HT-29 (cell line): ENCODE measurements at places on chromosomes 5 and 9.
A peak's percentile ranks its signal among the peaks of the same experiment; 100 is the strongest.

DNA sequence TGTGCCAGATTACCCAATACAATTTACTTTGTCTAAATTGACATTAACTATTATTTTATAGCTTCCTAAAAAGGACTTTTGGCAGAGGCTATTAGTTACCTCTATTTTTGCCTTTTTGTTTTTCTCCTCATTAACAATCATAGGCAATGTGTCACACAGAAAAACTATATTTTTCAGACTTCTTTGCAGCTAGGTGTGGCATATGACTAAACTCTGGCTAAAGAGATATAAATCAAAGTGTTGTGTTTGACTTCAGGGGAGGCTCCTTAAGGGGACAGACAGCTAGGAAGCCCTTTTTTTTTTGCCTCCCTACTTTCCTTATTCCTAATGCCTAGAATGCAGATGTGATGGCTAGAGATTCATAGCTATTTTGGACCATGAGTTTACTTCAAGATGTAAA is 19.7 kb upstream of the GCNT4 start:
- no peak for DNase-seq

DNA sequence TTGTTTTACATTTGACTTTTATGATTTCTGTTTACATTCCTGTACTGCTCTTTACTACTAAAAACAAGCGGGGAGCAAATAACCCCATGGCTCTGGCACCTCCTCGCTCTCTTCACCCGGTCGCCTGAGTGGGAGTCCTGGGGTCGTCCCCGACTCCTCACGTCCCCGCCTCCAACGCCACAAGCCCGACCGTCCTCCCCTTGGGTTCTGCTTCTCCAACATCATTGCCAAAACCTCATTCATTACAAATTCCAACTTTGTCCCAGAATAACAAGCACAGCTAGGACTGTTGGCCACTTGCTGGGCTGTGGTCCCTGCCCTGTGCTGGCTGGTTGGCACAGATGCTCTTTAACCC is 35.1 kb downstream of the MRPL36 start:
- DNase-seq: no peak

GRCh38 chr5:95958310-95959014 is 3.2 kb downstream of the ELL2 start:
- no peak for DNase-seq

GRCh38 chr5:156400231-156400986 is 73.4 kb downstream of the SGCD start:
- DNase-seq: no peak

DNA sequence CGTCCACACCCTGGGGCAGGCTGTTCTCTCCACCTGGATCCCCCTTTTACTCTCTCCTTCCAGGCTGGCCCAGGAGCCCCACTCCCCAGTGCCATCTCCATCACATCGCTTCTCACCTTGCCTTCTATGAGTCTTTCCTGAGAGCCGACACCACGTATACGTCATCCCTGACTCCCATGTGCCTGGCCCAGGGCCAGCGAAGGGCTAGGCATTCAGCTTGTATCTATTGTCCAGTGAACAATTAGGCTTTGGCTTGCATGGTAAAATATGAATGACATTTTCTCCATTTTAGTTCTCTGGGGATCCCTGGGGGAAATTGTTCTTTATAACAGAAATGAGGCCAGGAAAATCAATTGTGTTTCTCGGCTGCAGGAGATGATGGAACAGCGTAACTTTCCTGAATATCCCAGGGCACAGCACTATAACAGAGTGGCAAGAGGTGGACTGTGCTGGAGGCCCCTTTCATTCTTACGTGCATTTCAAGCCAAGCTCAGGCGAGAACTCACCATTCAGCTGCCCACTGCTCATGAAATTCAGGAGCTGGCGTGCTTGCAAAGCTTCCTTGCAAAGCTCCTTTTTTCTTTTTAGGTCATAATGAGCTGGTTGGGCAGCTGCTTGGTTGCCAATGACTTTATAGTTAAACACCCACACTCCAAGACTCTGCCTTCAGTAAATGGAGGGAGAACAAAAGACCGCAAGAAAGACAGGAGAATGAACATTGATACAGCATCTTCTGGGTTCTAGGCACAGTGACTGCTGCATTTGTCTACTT is 37.7 kb downstream of the NSG2 start:
- no peak for DNase-seq

- DNase-seq: no peak
These were observed 5.8 kb downstream of the ANXA6 start for GRCh38 chr5:151151793-151152192.

DNA sequence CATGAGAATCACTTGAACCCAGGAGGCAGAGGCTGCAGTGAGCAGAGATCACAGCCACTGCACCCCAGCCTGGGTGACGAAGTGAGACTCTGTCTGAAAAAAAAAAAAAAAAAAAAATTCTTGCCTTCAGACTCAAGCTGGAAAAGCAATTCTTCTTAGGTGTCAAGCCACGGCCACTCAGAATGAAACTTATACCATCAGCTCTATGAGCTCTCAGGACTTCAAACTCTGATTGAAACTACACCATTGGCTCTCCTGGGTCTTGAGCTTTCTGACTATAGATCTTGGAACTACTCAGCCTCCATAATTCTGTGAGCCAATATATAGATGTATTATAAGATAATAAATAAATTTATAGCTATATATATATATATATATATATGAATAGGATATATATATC is 12.9 kb upstream of the FGF10 start:
- DNase-seq: no peak

- DNase-seq: no peak
These were observed 264.2 kb downstream of the IRX2 start for GRCh38 chr5:2487152-2487763.

DNA sequence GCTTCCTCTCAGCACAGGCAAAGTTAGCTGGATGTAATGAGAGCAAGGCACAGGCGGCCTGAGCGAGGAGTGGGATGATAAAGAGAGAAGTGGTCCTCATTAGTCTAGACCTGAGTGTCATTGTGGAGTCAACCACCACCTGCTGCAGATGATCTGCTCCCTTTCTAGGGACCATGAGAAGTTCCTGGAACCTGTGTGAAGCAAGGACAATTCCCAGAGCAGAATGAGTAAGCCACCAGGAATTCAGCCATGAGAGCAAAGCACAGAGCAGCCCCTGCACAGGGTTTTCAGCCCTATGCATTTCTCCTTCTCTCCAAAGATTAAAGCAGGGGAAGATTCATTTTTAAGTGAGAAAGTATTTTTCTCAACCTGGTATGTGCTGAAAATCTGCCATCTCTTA is 146.8 kb upstream of the SPEF2 start:
- no peak for DNase-seq

GRCh38 chr5:28729067-28729466 is 1690.7 kb upstream of the CDH9 start:
- no peak for DNase-seq

DNA sequence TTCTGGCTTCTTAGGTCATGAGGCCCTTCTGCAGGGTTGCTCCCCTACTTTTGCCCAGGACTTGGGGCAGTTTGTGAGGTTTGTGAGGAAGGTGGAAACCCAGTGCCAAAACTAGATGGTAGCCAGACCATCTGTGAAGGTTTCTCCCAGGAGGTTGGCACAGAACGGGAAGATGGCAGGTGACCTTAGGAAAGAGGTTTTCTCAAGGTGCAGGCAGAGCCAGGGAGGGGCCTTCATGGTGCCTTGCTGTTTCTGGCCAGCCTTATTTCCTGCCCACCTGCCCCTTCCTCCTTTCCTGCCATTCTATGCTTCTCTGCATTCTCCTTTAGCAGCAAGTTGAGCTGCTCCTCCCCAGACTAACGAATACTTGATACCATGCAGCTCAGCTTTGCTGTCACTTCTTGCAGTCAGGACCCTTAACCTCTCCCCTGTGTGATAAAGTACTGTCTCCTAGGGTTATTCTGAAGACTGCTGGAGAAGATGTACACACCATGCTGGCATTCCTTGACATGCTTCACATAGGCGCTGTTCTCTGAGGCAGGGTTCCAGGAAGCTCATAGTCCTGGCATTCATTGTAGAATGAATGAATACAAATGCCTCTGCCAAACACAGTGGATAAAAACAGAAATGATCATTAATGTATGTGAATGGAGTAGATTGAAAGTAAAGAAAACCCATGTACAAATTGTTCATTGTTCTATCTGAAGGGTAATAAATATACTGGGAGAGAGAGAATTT is 154.3 kb downstream of the KDM4C start:
- no peak for DNase-seq

DNA sequence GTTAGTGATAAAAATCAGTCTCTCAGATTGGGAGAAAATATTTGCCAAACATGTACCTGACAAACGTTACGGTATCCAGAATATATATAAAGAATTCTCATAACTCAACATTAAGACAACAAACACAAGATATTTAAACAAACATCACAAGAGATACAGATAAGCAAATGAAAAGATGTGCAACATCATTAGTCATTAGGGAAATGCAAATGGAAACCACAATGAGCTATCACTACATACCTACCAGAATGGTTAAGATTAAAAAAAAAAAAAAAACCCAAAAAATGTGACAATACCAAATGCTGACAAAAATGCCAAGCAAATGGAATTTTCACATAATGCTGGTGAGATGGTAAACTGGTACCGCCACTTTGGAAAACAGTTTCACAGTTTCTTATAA is 15.4 kb downstream of the CERT1 start:
- no peak for DNase-seq

GRCh38 chr9:129199044-129199435 is 21.0 kb upstream of the IER5L start:
- no peak for DNase-seq

DNA sequence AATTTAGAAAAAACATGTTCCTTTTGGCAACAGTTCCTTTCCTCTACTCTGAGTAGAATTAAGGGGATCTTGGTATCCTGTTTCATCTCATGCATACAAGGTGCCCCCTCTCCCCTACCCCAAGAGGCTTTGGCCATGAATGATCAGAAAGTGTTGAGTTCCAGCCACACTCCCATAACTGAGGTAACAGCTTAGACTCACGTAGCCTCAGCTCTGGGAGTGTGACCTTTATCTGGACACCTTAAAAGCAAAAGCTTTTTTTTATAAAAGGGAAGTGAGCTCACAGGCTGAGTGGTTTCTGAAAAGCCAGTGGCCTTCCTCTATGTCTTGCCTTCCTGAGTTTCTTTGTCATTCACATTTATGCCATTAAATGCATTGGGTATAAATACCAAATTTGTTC is 900 bp upstream of the HAVCR2 start:
- DNase-seq: no peak

DNA sequence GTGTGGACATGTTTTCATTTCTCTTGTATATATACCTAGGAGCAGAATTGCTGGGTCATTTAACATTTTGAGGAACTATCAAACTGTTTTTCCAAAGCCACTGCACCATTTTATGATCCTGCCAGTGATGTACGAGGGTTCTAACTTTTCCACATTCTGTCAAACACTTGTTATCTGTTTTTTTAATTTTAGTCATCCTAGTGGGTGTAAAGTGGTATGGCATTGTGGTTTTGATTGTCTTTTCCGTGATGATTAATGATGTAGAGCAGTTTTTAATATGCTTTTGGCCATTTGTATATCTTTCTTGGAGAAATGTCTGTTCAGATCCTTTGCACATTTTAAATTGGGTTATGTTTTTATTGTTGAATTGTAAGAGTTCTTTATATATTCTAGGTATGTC is 107.0 kb downstream of the MELK start:
- no peak for DNase-seq

- no peak for DNase-seq
These were observed 25.1 kb upstream of the UBE2QL1 start for GRCh38 chr5:6423327-6424109.

GRCh38 chr5:120677481-120677880 is 213.4 kb downstream of the PRR16 start:
- no peak for DNase-seq

GRCh38 chr9:85871008-85871407 is 69.9 kb upstream of the NAA35 start:
- DNase-seq: no peak

GRCh38 chr5:138951986-138952735 is 77.0 kb upstream of the LRRTM2 start:
- DNase-seq: no peak

GRCh38 chr9:117121316-117121715 is 293.5 kb downstream of the ASTN2 start:
- DNase-seq: no peak

- no peak for DNase-seq
These were observed 92.1 kb downstream of the LMNB1 start for GRCh38 chr5:126869005-126869451.

GRCh38 chr9:131402738-131403492 is 9.0 kb downstream of the PRRC2B start:
- DNase-seq: peak; percentile 81

- DNase-seq: no peak
These were observed 234.8 kb downstream of the AUH start for GRCh38 chr9:91126761-91127445.

- no peak for DNase-seq
These were observed 30.4 kb downstream of the FBXO4 start for GRCh38 chr5:41955432-41956024.

DNA sequence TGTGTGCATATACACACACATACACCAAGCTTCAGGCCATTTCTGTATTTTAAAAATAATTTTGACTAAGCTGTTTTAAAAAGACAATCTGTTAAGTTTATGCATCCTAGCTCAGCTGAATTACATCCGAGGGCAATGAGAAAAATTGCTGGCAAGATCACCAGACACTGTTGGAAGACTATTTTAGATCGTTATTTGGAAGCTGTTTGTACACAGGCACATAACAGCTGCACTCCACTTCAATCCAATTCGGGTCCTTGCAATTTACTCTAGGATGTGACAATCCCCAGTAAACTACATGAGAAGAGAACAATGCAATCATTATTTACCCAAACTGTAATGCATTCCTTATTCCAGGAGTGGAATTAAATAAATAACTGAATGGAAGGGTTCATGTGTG is 79.3 kb upstream of the RASA1 start:
- no peak for DNase-seq

DNA sequence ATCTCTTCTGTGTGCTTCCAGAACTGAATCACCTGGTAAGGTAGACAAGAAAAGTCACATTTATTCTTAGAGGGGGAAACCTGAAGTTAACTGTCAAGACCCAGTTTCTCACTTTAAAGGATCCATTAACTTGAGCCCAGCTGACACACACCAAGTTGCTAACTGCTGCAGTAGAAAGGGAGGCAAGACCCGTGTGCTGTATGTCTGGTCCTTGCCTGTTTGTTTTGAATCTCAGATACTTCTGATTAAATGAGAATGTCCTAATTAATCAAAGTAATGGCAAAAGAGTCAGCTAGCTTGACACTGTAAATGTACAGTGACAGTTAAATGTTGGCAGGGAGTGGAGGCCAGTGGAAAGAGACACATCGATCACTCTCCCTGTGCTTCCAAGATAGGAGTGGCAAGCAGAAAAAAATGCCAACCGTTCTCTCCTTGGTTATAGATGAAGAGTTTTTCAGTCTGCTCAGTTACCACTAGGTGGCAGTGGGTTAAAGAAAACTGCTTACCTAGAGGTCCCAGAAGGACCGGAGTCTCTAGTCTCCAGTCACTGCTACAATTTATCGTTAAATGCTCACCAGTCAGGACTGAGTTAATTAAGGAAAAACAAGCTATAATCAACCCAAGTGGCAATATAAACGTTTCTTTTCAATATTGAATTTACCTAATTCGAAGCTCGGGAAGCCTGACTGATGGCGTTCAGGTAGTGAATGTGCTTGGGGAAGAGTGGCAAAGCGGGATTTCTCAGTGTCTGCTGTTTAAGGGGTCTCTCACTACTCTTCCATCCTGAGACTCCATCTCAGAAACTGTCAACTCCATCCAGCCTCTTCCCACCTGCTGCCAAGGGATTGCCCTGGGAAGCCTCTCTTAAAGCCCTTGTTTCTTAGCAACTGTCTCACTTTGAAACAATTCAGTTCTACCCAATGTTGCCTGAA is 18.4 kb downstream of the LSM11 start:
- peak; percentile 81 for DNase-seq
